ENCODE measurements at places on chromosomes 5 and 9.

DNA sequence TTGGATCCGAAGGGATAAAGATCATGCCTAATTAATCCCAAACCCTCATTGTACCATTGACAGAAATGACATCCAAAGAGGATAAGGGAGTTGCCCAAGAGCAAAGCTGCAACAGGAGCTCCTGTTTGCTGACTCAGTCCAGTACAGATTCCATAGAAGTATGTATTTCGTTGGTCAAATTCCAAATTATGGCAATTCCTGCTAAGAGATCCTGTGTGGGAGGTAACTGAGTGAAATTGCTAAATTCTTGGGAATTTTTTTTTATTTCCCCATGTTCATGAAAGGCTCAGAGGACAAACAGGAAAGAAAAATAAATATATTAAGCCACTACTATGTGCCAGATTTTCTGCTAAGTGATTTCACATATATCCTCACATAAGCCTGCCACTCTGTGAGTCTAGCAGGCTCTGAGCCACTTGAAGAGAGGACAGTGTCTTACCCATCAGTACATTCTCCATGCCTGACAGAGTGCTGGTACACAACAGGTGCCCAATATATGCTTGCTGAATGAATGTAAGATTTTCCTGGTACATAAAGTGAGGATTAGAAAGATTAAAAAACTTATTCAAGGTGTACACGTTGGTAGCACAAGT is 132.7 kb downstream of the GLIS3 start:
- DNase-seq = no peak

GRCh38 chr9:129225815-129226214 is 47.8 kb upstream of the IER5L start:
- DNase-seq = no peak

DNA sequence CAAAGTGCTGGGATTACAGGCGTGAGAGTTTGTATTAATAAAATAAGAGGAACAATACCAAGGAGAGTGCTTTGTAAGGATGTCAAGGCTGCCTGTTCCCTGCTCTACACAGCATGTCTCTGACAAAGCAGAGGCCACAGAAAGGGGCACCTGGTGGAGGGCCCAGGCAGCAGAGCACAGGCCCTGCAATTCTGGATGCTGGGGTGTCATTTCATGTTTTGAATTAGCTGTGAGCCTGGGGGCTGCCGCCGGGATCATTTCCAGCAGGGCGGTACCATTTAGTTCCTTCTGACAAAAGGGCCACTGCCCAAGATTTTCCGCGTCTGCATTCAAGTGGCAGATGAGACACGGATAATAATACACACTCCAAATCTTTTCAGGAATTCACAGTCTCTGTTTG is 396.9 kb downstream of the GADD45G start:
- DNase-seq = peak; percentile 35

DNA sequence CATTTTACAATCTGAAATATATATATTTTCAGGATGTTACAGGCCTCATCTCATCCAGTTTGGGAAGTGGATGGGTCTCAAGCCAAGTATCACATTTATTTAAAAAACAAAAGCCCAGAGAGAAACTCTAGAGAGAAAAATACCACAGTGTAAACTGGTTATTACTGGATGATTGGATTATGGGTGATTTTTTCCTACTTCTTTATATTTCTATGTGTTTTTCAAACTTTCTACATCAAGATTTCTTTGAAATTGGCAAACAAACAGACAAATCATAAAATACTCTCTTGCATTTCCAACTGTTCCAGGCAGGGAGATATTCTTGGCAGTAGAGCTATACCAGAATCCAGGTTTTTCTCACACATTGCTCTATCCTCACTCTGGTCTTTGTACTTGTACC is 116.0 kb upstream of the SMIM23 start:
- no peak for DNase-seq

DNA sequence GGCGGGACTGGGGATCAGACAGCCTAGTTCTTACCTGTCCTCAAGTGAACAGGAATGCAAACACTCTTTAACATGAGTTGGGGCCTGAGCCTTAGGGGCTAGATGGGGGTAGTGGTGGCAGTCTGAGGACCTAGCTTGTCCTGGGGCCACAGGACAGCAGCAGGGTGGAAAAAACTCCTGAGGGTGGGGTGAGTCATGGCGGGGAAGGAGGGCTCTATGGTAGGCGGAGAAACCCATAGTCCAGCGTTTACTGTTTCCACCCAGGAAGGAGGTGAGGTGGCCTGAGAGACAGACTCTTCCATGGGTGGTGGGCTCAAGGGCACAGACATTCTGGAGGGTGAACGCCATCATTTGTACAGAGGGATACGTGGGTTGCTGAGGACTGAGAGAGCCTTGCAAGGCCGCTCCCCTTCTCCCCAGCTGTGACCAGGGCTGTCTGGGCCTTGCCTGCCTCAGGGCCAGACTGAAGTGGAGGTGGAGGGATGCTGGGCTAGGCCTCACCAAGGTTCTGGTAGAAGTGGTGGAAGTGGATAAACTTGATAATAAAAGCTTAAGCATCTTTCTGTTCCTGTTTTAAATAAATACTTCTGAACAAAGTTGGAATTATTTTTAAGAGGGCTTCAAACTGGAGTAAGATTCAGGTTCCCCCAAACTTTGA is 1.1 kb upstream of the TSPAN17 start:
- DNase-seq = no peak

DNA sequence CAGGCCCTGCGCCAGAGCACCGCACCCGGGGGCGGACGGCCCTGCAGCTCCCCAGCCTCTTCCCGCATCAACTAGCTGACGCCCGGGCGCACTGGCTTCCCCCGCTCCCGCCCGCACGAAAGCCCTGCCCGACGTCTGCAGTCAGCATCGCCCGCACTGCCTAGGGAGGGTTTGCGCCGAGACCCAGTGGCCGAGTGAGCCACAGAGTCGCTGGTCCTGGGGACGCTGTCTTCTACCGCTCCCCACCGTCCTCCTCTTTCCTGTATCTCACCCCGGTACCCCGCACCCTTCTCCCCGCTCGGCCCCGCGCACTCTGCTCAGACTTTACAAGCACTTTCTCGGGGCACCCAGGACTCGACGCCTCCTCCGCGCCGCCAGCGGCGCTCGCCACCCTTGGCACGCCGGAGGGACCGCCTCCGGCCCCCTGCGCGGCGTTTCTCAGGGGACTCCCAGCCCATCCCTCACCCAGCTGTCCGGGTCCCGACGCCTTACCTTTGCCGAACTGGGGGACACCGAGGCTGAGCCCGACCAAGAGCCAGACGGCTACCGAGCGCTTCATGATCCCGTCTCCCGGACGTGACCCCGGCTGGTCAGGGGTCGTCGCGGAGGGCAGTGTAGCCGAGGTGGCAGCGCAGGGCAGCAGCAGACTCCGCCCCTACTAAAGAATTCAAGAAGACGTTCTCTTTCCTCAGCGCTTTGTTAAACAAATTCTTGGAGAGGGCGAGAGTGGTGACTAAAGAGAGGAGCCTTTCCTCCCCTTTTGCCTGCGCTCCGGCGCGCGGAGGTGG is 670 bp downstream of the EDIL3 start:
- DNase-seq = peak; percentile 35

DNA sequence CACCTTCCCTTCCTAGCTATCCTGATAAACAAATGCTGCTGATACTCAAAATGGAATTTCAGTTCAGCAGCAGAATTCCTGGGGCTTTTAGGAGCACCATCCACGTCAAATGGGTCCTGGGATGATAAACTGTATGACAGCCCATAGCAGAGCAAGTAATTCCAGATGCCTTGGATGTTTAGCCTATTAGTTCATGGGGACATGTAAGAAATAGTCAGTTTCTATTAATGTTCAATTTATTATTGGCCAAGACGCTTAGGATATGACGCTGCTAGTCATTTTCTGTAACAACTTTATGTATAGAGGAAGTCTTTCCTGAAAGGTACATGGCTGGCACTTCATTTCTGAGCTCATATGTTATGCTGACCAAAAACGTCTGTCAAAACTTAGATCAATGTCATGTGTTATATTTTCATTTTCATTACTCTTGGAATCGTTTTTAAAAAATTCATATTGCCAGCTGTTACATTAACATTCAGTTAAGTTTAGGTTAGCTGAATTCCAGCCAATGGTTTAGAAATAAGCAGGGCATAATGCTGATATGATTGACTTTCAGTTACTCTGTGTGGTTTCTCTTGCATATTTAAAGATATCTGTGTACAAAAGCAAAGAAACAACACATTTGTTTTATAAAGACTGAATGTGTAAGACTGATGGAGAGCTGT is 243.8 kb downstream of the CSNK1G3 start:
- DNase-seq = no peak

- DNase-seq = no peak
Observed at GRCh38 chr5:56414066-56414465, 180.9 kb upstream of the ANKRD55 start.

GRCh38 chr5:52822437-52822836 is 34.7 kb downstream of the ITGA1 start:
- no peak for DNase-seq

DNA sequence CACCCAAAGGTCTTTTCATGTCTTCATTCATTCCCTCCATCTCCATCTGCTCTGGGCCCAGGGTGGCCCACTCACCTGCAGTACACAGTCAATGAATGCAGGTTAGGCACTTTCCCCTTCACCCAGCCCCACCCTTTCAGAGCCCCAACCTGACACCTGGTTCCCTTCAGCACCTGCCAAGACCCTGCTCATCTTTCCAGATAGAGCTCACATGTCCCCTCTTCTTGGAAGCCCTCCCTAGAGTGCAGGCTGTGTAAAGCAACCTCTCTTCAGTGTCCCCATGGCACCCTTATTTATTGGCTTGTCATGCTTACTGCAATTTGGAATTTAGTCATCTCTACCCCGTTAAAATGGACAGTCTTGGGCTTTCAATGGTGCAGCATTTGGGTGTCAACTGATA is 13.0 kb upstream of the CPEB4 start:
- no peak for DNase-seq

- no peak for DNase-seq
Observed at GRCh38 chr5:6859951-6860638, 146.9 kb downstream of the TENT4A start.

DNA sequence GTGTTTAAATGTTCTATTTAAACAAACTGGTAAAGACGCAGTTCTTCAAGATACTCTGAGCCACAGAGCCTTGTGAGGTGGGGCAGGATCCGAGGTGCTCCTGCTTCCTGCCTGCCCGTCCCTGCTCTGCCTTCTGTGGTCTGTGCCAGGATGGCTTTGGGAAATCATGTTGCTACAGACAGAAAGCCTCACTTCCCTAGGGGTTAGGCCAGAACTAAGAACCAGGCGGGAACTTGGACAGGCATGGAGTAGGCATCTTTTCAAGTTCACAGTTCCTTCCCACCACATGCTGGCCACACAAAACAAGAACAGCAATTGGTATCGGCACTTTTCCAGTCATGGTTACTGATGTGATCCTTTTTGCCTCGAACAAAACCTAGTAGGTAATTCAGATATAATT is 67.7 kb upstream of the SPOCK1 start:
- no peak for DNase-seq

- DNase-seq = no peak
Observed at GRCh38 chr5:3356016-3356415, 239.6 kb upstream of the IRX1 start.

GRCh38 chr9:132858751-132859150 is 19.3 kb downstream of the AK8 start:
- no peak for DNase-seq

- DNase-seq = peak; percentile 55
Observed at GRCh38 chr5:38167562-38167996, 90.8 kb upstream of the EGFLAM start.

GRCh38 chr9:17503196-17503595 is 75.7 kb upstream of the SH3GL2 start:
- DNase-seq = no peak

DNA sequence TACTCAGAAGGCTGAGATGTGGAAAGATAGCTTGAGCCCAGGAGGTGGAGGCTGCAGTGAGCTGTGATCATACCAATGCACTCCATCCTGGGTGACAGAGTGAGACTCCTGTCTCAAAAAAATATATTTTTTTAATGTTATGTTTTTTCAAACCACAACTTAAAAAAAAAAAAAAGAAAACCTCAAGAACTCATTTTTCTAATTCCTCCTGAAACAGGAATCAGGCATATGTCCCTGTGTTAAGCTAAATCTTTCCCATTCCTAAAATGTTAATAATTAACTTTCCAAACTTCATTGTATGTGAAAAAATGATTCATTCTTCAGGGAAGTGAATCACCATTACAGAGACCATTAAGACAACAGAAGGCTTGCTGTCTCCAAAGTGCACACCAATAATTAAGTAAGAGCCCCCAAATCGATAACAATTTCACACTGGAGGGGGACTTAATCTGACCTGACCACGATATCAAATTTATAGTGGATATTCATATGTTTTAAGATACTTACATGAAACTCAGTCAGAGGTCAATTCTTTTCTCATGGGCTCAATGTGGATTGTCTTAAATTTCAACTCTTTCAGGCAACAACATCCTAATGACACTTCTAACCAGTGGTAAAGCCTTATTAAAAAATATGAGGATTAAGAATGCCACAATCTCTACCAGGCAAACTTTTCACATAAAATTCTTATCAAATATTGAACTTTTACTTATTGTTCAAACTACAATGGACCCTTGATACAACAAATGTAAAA is 5.2 kb downstream of the CEMIP2 start:
- no peak for DNase-seq

DNA sequence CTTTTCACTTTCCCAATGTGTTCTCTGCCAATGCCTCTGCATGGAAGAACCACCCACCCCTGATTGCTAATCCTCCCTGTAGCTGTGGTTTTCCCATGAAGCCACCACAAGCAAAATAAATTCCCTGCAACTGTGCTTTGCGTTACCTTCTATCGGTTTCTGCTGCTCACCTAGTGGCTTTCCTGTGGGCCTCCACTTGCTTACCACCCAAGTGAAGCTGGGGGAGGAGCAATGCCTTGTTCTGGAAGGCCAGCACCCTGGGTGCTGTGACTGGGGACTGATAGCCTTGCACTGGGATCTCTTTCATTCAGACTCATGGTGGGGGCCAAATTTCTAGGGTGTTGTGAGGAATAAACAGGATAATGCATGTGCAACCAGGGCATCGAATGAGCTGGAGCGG is 56.3 kb upstream of the GDNF start:
- no peak for DNase-seq

DNA sequence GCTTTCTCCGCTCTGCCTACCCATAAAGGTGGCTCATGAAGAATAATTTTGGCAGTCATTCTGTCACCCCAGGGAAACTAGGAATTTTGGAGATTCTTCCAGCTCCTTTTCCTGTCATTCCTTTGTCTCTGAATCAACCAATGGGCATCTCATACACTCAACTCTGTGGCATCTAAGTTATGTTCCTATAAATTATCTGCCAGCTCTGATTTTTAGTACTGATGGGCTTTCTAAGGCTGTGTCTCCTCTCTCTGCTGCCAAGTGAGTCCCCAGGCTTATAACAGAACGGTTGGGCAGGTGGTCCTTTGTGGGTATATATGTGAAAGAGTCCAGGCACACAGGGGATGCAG is 226.8 kb downstream of the NMUR2 start:
- DNase-seq = no peak

Measured in NCI-H1105 treated with DMSO at 0.1 percent for 48 hours (cell line).